ENCODE measurements at places on chromosomes 5 and 9. TPM values are rescaled to one million over a fixed set of nuclear protein-coding genes. Genes with fewer than 3 reads are reported as not detected.

OLFM1 gene
- total RNA-seq: 0.29 TPM

RELL2 gene
- total RNA-seq: 5.2 TPM

RPL12 gene
- total RNA-seq: 1,832 TPM

LHX3 gene
- not detected for total RNA-seq

DRD1 gene
- not detected for total RNA-seq

ZFP2 gene
- total RNA-seq: not detected

C9orf153 gene
- total RNA-seq: 0.48 TPM

SV2C gene
- under 0.01 TPM for total RNA-seq

CDH10 gene
- not detected for total RNA-seq

ITGA2 gene
- total RNA-seq: 28.4 TPM

TNC gene
- 167 TPM for total RNA-seq

SPATA31C1 gene
- not detected for total RNA-seq

NMUR2 gene
- total RNA-seq: not detected

- no peak for DNase-seq
Observed at GRCh38 chr9:132447346-132447745, 37.3 kb downstream of the CFAP77 start.

DNA sequence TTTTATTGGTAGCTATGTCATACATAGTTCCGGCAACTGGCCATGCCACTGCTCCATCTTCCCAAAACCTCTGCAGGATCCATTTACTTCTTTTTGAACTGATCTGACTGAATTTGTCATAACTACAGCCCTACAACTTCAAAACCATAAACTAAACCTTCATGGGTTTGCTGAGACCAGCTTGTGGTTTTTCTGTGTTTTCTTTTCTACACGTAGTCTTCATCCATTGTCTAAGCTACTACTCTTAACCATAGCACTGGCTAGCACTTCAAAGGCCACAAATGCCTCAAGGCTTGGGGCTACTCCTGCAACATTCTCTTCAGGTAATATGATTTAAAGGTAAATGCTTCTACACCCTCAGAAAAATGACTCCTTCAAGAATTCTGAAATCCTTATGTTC is 9.0 kb upstream of the KIF2A start:
- DNase-seq: no peak

- no peak for DNase-seq
Observed at GRCh38 chr5:137172258-137172657, 326.9 kb downstream of the SPOCK1 start.

DNA sequence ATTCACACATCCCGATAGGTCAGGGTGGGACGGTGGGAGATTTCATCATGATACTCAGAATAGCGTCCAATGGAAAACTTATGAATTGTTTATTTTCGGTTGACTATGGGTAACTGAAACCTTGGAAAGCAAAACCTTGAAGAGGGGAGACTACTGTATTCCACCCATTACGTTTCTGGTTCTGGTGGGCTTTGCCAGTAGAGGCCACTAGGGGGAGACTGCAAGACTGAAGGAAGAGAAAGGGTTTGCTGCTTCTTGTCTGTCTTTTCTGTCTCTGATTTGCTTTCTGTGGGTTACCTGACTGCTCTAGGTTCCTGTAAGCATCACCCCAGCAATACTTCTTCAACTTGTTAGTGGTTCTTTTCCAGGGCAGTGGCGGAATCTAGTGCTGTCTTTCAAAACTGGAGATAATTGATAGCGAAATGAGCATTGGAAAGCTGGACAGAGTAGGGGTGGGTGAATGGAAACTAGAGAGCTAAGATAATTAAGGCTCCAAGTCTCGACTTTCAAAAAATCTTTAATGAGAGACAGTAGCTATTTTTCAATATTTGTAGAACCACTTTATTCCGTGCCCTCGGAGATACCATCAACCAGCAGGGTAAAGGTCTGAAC is 27.0 kb downstream of the GRIN3A start:
- DNase-seq: no peak

- no peak for DNase-seq
Observed at GRCh38 chr9:123715258-123715657, 214.7 kb downstream of the DENND1A start.

DNA sequence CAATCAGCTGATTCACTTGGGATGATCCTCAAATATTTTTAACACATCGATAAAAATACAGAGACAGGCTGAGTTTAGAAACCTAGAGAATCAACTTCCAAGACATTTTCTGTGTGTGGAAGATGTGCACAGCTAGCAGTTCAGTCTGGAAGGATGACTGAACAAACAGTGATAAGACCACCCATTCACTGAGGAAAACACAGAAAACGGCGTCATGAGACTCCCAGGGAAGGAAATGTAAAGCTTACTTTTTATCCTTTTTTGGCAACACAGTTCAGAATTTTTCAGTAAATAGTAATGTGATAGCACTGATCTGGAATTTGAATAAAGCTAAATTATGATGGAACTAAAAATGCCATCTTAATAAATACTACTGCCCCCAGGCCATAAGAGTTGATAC is 277.6 kb downstream of the SEMA5A start:
- DNase-seq: no peak

GRCh38 chr9:100515578-100516494 is 42.9 kb downstream of the TMEFF1 start:
- no peak for DNase-seq

DNA sequence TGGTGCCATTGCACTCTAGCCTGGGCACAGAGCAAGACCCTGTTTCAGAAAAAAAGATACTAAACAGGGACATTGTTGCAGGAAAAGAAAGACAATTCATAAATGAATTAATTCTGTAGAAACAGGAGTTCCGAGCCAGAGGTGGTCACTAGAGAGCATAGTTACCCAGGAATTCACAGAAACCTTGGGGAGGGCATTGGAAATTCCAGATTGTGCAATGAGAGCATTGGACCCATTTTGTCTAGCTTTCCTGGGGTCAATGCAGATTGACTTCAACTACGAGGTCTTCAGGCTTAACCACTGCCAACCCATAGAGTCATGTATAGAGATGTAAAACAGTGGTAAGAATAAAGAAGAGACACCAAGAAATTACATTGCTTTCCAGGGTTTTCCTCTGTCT is 63.1 kb downstream of the ABHD17B start:
- DNase-seq: no peak

GRCh38 chr9:110623462-110624025 is 44.0 kb upstream of the SVEP1 start:
- peak; percentile 66 for DNase-seq

DNA sequence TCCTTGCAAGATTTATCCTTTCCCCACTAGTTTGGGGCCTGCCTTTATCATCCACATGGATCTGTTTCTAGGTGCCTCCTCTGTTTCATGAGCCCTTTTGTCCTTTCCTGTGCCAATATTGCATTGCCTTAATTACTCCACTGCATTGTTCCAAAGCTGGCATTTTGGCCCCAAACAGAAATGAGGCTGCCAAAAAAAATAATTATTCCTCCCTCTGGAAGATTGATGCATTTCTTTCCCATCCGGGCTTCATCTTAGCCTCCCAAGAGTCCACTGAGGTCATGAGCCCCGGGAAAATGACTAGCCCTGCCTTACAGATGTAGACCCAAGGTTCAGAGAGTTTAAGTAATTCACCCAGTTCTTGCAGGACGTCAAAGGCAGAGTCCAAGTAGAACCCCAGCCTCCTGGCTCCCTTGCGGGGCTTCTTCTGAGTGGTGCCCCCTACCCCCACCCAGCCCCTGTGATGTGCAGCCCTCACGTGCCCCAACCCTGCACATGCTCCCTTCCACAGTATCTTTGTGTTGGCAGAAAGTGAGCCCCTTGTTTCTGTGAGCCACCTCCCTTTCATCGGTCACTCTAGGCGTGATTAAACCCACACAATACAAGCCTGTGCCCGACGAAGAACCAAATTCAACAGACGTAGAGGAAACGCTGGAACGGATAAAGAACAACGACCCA is 62.1 kb downstream of the TMOD1 start:
- DNase-seq: peak; percentile 40

DNA sequence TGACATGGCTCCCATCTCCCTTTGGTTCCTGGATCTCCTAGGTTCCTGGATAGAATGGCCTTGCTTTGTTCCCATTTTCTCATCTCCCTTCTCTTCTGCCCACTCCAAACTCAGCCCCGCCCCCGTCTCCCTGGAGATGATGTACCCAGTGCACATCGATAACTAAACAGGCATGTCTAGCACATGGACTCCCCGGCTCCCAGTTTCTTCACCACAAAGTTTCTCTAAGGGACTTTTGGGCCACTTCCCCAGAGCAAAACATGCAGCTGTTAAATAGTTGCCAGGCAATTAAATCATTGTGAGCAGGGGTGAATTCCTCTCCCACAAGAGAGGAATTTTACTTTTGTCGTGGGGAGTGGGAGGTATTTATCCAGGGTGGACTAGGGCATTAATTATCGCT is 259.0 kb downstream of the GADD45G start:
- DNase-seq: no peak

- DNase-seq: no peak
Observed at GRCh38 chr9:36721846-36722588, 149.3 kb downstream of the MELK start.

DNA sequence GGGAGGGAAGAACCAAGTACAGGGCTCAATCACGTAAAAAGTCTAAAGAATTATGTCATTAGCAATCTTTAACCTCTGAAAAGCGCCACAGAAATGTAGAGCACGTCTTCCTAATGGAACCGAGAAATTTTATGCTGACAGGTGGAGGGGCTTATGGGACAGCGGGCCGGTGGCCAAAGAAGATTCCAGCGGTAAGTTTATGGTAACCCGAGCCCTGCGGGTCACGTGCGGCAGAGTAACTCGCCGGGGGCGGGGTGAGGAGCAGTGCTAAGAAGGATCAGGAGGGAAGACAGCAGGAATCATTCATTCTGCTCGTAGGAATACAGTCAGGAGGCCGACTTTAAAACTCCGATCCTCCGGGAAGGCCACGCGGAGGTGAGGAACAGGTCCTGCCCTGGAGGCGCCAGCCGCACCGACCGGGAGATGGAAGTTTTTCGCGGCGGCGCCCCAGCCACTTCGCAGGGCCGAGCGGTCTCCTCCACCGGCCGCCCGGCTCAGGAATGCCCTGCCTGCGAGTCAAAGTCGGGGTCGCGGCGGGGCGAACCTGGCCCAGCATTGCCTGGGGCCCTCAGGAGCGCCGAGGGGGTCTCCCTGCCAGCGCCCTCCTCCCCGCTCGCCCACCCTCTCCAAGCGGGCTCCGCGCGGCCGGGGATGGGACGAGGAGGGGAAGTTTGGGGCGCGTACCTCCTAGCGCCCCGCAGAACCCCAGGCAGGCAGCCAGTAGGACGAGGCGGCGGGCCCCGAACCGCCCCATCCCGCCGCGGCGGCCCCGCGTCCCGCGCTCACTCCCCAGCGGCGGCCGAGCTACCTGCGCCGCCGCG is 101.8 kb downstream of the ESM1 start:
- peak; percentile 46 for DNase-seq

DNA sequence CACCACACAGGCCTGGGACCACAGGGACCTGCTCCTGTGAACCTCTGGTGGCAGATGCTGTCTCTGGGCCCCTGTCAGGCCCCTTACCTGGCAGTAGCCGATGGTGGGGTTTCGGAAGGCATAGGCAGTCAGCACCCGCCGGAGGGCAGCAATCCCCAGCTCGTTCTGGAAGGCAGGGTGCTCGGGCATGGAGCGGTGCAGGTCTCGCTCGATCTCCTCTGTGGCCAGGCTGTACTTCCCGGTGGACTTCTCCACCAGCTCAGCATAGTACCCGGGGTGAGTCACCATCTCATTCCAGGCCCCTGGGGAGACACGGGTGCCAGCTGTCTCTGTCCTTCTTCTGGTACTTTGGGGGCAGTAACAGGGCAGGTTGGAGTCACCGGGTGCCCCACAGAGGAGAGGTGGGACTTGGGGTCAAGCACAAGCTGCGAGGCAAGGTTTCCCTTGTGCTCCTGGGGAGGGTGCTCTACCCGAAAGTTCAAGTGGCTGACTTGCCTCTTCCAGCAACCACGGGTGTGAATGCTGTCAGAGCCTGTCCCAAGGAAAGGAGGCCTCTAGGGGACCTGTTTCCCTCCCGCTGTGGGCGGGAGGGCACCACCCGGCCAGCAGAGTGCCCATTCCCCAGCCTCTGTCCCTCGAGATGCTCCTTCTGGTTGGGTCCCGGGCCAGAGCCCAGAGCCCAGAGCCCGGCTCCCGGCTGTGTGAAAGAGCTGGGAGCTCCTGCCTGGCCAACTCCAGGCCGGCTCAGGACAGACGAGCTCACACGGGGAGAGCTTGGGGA is 19.8 kb upstream of the MRNIP start:
- no peak for DNase-seq

DNA sequence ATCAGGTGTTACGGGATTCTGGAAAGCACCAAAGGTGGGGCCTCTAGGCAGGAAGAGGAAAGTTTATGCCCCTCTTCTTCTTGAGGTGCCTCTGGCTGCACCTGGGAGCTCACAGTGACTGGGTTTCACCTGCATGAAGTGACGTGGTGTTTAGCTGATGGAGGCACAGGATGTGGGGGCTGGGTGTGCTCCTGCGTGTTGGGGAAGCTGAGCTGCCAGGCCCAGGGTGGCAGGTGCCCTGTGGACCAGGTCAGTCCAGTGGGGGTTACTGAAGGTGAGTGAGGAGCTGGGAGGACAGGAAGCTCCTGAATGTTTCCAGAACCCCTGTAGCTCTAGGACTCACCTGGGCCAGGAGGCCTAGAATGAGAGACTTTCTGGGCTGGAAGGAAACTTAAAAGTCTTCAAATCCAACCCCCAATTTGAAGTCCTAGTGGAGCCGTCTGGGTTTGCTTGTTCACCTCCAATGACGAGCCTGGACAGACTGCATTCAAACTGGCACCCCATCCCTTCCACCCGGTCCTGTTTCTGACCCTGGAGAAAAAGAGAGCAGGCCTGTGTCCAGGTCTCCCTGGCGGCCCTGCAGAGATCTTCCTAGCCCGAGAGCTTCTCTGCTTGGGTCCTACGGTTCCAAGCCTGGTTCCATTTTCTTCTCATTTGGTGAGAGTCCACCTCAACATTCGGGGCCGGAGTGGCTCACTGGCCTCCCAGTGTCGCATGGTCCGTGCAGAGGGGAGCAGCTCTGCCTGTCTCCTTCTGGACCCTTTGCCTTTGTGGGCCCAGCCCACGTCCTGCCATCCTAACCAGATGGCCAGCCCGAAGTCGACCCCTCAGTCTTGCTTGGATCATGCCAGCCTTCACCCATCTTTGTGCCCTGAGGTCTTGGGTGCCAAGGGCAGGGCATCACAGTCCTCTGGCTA is 22.3 kb downstream of the TRAF1 start:
- no peak for DNase-seq

GRCh38 chr9:23638011-23638410 is 188.0 kb downstream of the ELAVL2 start:
- DNase-seq: no peak

DNA sequence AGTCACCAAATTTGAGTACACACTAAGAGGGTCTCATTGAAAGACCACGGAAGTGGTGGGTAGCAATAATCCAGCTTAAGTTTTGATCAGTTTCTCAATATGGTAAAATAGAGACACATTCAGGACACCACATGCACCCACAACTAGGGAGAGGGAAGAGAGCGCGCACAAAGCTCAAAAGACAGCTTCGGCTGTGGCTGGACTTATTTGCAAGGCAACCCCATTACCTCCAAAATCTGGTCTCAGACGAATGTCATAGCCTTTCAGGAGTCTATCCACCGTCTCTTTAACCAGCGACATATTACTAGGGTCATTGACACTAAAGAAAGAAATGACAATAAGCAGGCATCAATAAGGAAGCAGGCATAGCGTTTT is 443 bp downstream of the GABRB2 start:
- DNase-seq: no peak

- no peak for DNase-seq
Observed at GRCh38 chr9:114522286-114522685, 17.0 kb upstream of the WHRN start.

GRCh38 chr9:26870292-26870691 is 22.3 kb downstream of the CAAP1 start:
- no peak for DNase-seq

- no peak for DNase-seq
Observed at GRCh38 chr5:106412606-106413005, 1258.1 kb downstream of the EFNA5 start.
